ENCODE measurements at places on chromosomes 1 and 21.

DNA sequence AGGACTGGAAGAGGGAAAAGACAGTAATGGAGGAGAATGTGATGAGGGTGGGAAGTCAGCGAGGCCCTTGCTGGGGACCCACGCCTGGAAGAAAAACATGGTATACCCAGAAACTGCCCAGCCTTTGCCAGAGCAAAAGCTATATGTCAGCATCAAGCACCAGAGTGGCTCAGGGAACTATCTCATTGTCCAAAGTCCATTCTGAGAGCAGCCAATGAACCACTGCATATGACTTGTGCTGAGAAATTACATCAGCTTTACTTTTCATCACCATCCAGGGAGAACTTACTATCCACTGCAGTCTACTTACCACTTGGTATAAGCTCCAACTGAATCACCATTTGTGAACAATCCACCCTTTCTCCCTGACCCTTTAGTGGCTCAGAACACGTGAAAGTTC lies 148.1 kb downstream of the TTLL7 start:
- DNase-seq, result no peak

DNA sequence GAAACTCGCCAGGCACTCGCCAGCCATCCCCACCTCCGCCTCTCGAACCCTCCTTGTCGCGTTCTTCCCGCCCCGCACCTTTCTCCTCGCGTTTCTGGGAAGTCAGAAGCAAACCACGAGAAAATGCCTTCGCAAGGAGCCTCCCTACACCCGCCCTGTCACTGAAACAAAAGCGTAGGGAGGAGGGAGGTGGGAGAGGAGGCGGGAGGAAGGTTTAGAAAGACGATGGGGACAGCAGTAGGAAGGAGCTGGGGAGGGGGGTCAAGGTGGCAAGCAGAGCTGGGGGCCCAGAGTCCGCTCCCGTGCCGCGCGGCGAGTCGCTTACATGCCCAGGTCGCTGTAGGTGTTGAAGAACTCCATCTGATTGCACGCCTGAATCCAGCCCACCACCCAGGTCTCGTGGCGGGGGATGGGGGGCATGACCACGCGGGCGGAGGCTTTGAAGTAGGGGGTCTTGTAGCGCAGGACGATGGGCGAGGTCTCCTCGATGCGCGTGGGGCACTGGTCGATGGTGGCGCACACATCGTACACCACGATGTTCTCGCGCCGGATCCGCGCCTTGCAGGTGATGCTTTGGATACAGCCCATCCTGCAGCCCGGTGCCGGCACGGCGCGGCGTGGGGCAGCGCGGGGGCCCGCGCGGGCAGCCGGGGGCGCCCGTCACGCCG lies 1.0 kb downstream of the FAM78B start:
- DNase-seq, result peak; percentile 21

- DNase-seq, result no peak
Measured at GRCh38 chr1:233815865-233816264, 88.6 kb upstream of the SLC35F3 start.

GRCh38 chr1:225450491-225451191 lies 22.8 kb upstream of the LBR start:
- no peak for DNase-seq

DNA sequence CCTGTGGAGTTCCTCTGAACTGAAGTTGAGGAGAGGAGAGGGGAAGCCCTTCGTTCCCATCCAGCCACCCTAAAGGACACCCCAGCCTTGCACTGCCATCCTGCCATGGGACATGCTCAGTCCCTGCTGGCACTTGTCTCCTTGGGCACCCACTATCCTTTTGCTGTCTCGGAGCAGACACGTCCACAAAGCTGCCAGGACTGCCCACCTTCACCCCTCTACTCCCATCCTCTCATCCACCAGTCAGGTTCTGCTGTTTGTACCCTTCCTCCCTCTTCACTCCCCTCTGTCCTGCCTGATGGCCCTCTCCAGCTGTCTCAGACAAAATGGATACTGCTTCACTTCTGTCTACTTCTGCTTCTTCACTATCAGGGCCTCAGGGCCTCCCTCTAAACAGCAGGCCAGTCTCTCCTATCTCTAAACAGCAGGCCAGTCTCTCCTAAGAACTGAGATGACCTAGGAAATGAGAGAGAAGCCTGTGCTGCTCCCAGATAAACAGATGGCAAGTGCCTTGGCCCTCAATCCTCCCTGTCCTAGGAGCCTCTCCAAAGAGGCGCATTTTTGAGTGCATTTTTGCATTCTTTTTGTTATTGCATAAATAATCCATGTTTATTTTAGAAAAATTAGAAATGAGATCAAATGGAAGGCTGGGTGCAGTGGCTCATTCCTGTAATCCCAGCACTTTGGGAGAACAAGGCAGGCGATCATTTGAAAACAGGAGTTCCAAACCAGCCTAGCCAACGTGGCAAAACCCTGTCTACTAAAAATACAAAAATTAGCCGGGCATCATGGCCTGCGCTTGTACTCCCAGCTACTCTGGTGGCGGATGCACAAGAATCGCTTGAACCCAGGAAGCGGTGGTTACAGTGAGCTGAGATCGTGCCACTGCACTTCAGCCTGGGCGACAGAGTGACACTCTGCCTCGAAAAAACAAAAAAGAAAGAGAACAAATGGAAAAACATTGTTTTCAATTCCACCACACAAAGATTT lies 4.4 kb upstream of the PYCR2 start:
- DNase-seq, result no peak

- no peak for DNase-seq
Measured at GRCh38 chr1:84350104-84350503, 48.2 kb upstream of the DNASE2B start.

- peak; percentile 15 for DNase-seq
Measured at GRCh38 chr21:25496825-25497482, 110.3 kb downstream of the MRPL39 start.

DNA sequence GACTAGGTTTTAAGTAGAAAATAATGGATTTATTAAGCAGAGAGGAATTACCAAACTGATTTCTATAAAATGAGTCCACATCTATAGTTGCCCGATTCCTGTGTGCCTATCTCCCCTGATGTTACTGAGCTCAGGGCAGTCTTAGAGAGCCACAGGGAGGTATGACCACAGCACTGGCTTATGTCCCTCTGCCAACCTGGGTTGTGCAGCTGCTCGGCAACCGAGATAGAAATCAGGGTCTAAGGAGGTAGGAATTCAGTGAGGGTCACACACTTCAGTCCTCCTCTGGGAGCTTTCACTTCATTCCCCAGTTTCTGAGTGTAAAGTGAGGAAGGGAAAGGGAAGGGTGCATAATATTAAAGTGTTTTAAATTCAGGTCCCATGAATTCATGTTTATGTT lies 386.8 kb downstream of the KCNH1 start:
- DNase-seq, result no peak

GRCh38 chr1:3942416-3943122 lies 42.5 kb upstream of the C1orf174 start:
- no peak for DNase-seq

GRCh38 chr1:231418741-231419107 lies 3.4 kb downstream of the EGLN1 start:
- DNase-seq, result no peak

GRCh38 chr1:235749755-235750300 lies 100.2 kb upstream of the GNG4 start:
- DNase-seq, result no peak

- DNase-seq, result no peak
Measured at GRCh38 chr1:95229037-95229436, 5.0 kb upstream of the RWDD3 start.

DNA sequence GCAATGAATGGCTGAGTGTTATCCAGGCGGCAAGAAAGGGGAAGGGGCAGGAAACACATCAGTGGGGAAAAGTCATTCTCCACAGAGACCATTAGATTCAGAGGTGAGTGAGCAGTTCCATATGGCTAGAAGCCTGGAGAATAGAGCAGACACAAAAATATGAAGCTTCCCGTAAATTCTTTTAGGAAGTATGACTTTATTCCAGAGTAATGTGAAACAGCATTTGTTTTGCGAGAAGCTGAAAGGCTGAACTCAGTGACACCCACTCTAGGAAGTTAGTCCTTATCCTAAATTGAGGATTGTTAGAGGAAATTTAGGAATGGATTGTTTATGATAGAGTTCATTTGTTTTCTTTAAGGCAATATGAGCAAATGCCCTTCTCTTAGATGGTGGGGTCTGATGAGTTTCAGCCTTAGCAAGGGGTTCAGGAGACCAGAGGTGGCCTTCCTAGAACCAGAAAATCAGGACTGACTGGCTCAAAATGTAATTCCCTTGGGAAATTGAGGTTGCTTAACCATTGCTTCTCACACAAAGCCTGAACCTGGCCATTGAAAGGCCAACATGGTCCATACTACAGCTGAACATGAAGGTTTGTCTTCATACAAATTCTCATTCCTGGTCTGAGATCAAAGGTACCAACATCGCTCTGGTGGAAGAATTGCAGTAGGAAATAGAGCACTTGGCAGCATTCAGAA lies 167.5 kb downstream of the TPR start:
- DNase-seq, result peak; percentile 32

DNA sequence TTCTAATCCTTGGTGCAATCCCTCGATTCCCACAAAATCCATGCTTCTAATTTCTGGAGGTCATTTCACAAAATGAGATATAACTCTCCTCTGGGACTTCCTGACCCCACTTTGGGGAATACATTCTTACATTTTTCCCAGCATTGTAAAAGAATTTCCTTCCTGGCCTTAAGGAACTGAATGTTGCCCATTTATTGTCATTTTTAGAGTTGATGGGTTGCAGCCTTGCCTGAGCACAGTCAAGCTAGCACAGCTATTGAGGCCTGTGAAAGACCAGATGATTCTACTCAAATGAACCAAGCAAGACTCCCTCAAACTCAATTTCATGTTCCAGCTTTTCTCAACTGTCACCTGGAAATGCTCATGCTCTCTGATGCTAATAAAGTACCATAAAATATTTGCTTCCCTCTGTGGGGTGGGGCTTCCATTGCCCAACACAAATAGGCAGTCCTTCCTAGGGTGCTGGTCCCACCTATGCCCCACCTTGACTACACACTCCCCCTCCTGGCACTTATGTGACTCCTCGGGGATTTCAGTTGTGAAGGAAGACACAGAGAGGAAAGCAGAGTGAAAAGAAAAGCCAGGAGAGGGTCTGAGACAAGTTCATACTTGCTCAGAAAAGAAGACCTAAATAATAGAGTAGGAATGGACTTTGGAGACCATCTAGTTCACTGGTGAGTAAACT lies 24.0 kb upstream of the CDC7 start:
- no peak for DNase-seq

DNA sequence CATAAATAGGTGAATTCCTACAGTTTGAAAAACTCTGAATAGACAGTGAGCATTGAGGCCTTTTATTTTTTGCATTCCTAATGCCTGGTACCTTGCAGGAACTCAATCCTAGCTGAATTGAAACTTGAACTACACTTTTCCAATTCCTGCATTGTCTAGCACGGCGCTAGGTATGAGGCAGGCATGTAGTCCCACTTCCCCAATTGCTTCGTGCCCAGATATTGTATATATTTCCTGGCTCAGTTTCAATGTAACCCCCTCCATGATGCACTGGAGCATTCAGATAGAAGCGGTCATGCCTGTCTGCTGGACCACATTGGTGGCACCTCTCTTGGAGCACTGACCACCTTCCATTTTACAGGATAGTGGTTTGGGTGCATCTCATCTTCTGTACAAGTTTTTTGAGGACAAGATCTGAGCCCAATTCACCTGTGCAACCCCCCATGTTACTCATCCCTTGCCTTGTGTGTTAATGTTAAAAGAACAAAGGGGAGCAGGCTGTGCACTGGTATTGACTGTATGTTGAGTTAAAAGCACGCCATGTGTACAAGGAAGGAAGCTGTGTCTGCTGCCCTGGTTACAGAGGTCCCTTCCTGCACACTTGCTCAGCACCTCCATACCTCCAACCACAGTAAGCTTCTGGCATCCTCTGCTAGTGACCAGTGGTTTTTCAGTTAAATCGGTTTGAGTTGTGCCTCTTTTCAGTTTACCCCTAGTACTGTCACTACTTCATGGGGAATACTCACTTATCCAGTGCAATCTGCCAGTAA lies 10.0 kb upstream of the RAB7B start:
- DNase-seq, result no peak

GRCh38 chr1:103256490-103256889 lies 148.2 kb upstream of the COL11A1 start:
- no peak for DNase-seq

GRCh38 chr21:42309753-42310213 lies 5.4 kb downstream of the TFF3 start:
- peak; percentile 61 for DNase-seq

GRCh38 chr1:247211339-247211738 lies 39.5 kb upstream of the ZNF124 start:
- no peak for DNase-seq

- DNase-seq, result no peak
Measured at GRCh38 chr1:210588357-210588756, 259.7 kb downstream of the HHAT start.

- no peak for DNase-seq
Measured at GRCh38 chr1:78543941-78544643, 53.3 kb downstream of the PTGFR start.

- DNase-seq, result no peak
Measured at GRCh38 chr1:205474571-205474970, 18.7 kb upstream of the BLACAT1 start.

Data from AG20443 (cell line).